ENCODE measurements at places on chromosomes 2 and 18.

DNA sequence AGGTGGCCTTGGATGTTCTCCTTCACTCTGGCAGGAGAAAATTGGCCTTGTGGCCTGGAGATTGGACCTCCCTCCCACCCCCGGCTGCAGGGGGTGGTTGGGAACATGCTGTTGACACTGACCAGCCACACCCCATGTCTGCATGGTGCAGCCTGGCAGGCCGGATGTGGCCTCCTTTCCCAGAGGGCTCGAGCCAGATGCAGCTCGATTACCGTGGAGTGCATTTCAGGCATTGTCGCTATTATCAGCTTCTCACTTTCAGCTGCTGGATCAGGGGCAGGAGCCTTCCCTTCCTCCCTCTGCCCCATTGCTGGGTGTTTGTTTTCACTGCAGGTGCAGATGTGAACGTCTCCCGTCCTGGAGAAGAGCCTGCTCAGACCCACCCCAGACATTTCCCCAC lies 211.0 kb upstream of the SIX2 start:
- DNase-seq: no peak

DNA sequence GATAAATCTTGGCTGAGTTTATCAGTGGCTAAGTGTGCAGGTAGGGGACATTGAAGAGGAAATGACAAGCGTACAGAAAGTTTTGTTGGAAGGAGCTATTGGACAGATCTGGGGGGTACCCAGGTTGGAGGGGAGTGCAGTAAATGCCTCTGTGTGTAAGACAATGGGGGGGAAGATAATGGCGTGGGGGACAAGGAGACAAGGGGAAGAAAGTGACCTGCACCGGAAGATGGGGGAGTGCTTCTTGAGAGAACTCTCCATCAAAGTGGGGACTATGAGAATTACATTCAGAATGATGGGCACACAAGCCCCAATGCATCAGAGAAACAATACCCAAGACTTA lies 190.0 kb downstream of the ALPK2 start:
- DNase-seq: no peak

DNA sequence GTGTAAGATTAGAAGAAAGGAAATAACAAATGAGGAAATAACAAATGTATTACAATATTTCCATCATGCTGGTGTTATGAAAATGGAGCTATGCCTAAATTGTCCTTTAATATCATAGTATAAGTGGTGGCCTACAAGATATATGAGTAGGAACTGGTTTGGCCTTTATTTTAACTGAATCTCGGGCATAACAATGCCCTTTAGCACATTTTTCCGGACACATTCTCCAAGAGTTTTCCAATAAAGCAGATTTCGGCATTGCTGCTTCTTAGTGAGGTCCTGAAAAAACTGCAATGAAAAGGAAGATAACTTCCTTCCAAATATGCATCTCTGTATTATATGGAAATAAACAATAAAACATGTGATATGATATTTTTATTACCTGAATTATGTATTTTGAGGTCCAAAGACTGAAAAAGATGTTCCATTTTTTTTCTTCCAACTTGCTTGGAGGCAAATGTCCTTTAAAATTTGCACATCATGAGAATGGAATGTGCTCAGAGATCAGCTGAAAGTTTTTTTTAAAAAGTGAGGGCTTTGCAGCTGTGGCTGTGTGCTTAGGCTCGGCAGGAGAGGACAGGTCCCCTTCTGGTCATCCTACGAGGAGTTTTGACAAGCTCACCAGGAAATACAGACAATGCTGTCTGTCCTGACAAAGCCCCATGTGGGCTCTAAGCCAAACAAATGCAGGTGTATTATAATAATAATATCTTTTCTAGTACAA lies 132.3 kb upstream of the RND3 start:
- DNase-seq: no peak

DNA sequence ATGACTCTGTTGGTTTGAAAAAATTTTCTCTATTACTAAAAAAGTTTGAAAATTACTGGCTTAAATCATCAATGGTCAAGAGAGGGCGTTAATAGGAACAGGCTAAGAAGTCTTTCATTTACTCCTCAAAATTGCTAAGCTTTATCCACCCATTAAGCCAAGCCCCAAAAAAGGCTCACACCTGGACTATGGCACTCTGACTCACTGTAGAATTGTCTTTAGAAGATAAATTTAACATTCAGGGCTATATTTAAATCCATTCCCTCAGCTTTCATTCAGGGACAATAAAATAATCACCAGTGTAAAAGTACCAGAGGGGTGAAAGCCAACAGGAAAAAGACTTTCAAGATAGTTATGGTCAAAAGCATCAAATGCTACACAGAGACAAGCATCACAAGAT lies 80.0 kb downstream of the SESTD1 start:
- DNase-seq: no peak

GRCh38 chr2:48450936-48451602 lies 78.9 kb upstream of the STON1 start:
- DNase-seq: no peak

DNA sequence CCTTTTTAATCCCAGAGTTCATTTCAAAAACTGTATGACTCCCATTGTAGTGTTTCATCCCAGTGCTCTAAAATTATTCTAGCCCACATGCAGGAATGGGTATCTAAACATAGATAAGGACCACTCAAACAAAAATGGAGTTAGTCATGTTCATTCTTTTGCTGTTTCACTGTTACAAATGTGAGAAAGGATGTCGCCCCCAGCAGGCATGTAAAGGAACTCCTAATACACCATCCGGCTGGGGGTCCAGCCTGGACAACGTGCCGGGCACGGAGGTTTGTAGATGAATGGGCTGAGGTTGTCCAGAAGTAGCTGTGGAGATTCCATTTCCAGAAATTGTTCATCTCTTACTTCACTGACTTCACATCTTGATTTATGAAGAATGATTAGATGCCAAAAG lies 101.9 kb upstream of the RAB12 start:
- no peak for DNase-seq

DNA sequence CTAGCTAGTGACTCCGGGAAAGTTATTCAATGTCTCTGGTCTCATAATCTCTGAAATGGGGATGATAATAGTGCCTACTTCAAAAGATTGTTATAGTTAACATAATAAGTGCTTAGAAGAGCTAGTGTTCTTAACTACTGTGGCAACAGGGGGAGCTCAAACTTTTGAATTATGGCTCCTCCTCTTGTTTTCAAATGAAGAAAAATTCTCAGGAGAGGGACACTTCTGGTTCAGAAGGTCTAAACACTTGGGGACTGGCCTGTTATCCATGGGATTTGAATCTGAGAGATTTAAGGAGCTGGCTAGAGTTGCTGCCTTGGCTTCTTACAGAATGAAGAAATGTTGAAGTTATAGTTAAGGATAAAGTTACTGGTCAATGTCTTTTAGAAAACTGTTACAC lies 92.2 kb upstream of the ITGB6 start:
- no peak for DNase-seq

GRCh38 chr2:229313591-229313990 lies 42.5 kb upstream of the PID1 start:
- DNase-seq: no peak

- no peak for DNase-seq
These were observed 6.4 kb downstream of the SALL3 start for GRCh38 chr18:78986018-78986481.

DNA sequence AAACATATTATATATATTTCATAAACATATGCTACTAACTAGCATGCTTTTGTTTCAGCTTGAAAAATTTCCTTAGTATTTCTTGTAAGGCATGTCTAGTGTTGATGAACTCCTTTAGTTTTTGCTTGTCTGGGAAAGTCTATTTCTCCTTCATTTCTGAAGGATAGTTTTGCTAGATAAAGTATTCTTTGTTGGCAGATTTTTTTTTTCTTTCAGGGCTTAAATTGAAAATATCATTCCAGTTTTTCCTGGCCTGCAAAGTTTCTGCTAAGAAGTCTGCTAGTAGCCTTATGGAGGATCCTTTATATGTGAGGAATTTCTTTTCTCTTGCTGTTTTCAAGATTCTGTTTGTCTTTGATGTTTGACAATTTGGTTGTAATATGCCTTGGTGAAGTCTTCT lies 183.5 kb downstream of the SLC4A3 start:
- no peak for DNase-seq

GRCh38 chr18:404061-404636 lies 96.4 kb downstream of the COLEC12 start:
- DNase-seq: no peak

DNA sequence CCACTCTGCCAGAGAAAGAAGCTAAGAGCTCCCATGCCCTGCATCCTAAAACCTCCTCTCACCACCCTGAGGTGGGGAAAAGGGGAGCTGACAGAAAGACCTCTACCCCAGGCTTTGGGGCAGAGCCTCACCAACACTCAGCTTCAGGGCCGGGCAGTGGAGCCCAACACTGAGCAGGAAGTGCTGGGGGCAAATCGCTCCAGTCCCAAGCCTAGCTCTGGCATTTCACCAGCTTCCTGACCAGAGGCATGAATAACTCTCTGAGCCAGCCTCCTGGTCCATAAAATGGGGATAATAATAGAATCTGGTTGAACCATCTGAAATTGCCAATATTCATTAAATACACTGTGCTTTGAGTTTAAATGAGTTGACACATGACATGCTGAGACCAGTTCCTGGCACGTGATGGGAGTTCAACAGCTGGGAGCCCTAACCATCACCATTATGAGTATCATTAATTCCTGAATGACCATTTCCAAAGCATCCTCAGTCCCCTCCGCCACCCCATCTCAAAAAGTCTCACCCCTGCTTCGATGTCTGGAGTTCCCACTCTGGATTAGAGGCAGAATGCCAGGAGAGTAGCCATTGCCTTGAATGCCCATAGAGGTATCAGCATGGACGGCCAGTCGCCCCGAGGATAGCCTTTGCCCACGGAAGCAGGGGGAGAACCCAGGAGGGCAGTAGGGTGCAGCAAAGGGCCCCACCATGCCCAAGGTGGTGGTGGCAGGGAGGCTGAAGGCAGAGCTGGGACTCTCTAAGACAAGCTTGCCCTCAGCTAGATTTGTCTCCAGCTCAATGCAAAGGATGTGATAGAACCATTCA lies 153.4 kb downstream of the TNS1 start:
- no peak for DNase-seq

GRCh38 chr2:49248506-49248905 lies 94.2 kb upstream of the FSHR start:
- DNase-seq: no peak

DNA sequence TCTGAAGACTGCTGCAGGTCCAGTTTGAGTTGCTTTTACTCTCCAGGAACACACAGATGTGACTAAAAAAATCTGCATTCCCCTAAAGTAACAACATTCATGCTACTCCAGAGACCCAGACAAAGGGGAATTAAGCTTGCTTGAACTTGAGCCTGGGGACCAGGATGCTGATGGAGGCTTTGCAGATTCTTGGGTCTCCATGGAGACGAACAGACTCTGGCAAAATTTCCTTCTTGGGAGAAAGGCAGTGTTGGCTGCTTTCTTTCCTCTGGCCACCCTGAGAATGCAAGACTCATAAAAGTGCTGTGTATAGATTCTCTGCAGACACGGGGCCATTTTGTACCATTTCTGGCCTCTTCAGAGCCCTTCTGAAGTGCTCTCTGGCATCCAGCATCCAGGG lies 112.0 kb downstream of the ACTR3 start:
- DNase-seq: no peak

DNA sequence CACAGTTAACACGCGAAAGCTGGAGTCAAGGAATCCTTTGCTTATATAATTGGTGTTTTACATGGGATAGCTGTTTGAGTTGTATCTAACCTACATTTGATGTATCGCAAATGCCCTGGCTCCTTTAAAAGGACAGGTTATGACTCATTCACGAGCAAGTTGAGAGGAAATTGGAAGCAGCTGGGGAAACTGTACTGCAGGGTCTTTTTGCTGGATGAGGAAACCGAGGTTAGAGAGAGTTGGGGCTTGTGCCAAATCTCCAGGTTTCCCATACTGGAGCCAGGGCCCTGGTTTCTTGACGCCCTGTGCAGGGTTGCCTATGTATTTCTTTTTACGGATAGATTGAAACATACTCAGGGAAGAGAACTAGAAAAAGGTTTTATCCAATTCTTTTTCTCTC lies 60.0 kb upstream of the SPTBN1 start:
- no peak for DNase-seq

- DNase-seq: no peak
These were observed 12.9 kb upstream of the MRO start for GRCh38 chr18:50832754-50833153.

DNA sequence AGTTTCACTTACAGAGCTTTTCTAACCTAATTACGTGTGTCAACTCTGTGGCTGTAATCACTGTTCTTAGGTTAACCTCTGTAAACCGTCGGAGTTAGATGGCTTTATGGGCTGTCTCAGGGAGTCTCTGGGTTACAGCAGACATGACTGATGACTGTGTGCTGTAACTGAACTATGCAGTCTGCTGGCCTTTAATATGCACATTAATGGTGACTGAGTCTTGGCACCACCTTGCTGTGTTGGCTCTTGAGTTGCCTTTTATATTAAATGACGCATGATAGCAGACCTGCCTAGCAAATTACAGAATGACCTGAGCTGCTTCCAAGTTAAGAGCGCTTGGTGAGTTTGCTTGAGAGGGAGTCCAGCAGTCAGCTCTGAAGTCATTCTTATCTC lies 90.1 kb downstream of the ACKR3 start:
- no peak for DNase-seq

GRCh38 chr2:24875901-24876300 lies 44.1 kb downstream of the ADCY3 start:
- no peak for DNase-seq

DNA sequence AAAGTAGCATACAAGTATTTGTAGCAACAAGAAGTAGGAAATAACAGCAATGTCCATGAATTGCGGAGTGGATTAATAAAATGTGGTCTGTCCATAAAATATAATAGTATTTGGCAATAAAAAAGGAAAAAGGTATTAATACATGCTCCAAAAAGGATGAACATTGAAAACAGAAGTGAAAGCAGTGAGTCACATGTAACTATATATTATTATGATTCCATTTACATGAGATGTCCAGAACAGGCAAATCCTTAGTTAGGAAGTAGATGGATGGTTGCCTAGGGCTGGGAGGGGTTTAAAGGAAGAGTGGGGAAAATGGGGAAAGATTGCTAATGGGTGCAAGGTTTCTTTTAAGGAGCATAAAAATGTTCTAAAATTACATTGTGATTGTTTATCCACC lies 44.5 kb downstream of the CCDC74A start:
- DNase-seq: no peak

DNA sequence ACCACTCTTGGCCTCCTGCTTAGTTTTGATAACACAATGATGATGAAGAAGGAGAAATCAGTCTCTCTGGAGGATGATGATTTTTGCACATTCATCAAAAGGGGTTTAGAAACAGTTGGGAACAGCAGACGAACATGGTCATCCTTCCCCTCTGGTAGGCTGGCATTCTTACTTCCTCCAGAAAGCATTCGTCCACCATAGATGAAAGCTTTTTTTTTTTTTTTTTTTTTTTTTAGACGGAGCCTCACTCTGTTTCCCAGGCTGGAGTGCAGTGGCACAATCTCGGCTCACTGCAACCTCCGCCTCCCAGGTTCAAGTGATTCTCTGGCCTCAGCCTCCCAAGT lies 43.5 kb upstream of the TTC39C start:
- DNase-seq: no peak

GRCh38 chr2:226916669-226917068 lies 80.8 kb downstream of the RHBDD1 start:
- no peak for DNase-seq

DNA sequence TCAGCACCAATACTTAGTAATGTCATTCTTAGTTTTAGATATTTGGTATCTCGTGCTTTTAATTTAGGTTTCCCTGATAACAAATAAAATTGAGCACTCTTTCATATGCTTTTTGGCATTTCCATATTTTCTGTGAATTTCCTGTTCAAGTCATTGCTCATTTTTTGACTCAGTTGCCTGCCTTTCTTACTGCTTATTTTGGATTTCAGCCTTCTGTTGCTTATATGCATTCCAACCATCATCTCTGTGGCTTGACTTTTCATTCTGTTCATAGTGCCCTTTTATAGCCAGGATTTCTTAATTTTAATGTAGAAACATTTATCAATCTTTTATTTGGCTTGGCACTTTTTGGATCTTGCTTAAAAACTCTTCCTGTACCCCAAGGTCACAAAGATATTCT lies 14.5 kb upstream of the KIF3C start:
- DNase-seq: no peak
